SJCRH30 (cell line): ENCODE measurements at places on chromosomes 5 and 9. TPM values are rescaled to one million over a fixed set of nuclear protein-coding genes. Genes with fewer than 3 reads are reported as not detected.

DNA sequence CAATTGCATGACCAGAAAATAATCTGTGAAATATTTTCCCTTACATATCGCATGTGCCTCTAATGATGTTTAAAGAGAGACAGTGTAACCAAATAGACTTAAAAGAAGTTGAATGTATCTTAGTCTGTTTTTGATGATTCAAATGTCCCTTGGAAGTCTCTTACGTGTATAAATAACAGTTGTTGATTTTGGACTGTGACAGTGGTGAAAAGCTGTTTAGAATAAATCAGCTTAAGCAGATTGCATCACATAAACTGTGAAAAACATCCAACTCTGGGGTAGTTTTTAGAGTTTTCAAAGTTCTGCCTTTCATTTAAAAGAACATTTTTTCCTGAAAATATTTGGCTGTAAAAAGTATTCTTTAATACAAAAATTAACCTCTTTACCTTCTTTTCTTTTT lies 301.1 kb downstream of the PRR16 start:
- no peak overlapping the region for H3K27ac ChIP-seq
- DNase-seq, result no peak
- no peaks in the 10 kb centered on the region for H3K27me3 ChIP-seq
- H3K36me3 ChIP-seq, result no peaks in the 10 kb centered on the region
- H3K4me3 ChIP-seq, result no peak overlapping the region

GRCh38 chr9:89592963-89593726 lies 11.7 kb upstream of the GADD45G start:
- H3K36me3 ChIP-seq, result no peaks in the 10 kb centered on the region
- H3K4me1 ChIP-seq, result peaks cover 40% of the 10 kb centered on the region
- no peak overlapping the region for H3K4me3 ChIP-seq
- H3K27me3 ChIP-seq, result no peaks in the 10 kb centered on the region
- peak; percentile 96 for DNase-seq

GRCh38 chr5:87302061-87302460 lies 34.4 kb downstream of the RASA1 start:
- H3K4me1 ChIP-seq, result peaks cover 44% of the 10 kb centered on the region
- no peaks in the 10 kb centered on the region for H3K27me3 ChIP-seq
- H3K4me3 ChIP-seq, result no peak overlapping the region
- no peak for DNase-seq
- H3K27ac ChIP-seq, result peak overlapping the region; percentile 93
- peaks cover 23% of the 10 kb centered on the region for H3K36me3 ChIP-seq

DNA sequence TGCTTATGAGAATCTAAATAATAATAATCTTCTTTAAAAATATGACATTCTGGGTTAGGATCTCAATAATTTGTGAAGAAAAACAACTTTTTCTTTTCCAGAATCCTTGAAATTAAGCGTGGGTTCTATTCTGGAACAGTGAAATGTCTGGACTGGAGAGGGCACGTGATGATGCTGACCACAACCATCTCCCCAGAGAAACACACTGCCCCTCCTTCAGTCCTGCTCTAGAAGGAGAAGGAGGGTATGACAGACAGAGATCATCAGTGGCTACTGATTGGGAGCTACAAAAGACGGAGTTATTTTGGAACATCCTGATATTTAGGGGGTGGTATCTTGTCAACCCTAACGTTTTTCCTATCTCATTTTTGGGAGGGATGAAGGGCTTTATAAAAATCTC lies 40.2 kb downstream of the MEF2C start:
- H3K27ac ChIP-seq, result no peak overlapping the region
- H3K36me3 ChIP-seq, result peaks cover 10% of the 10 kb centered on the region
- no peak overlapping the region for H3K4me3 ChIP-seq
- H3K4me1 ChIP-seq, result no peaks in the 10 kb centered on the region
- DNase-seq, result no peak

DNA sequence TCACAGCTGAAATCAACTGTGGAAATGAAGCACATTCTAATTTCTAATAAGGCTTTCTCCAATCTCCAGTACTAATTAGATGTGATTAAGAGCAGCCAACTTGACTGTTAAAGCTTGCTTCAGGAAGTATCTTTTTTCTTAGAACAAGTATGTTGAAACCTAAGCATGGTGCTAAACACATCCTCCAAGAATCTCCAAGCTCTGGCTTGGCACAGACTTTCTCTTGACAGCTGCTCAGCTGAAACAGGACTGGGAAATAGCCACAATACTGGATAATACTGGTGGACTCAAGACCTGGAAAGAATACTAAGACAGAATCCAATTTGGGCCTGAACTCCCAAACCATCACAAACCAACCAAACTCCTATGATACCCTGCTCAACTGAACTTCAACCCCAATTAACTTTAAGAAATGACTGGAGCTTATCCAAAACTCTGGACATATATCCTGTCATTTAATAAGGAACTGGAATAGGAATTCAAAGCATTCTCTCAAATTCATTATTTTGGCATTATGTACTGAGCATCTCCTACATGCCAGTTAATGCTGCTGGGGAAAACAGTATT lies 16.2 kb downstream of the PRKAA1 start:
- no peaks in the 10 kb centered on the region for H3K27me3 ChIP-seq
- no peak overlapping the region for H3K27ac ChIP-seq
- H3K4me1 ChIP-seq, result peaks cover 6% of the 10 kb centered on the region; the same call in 1 of the 2 replicates
- H3K4me3 ChIP-seq, result no peak overlapping the region

- DNase-seq, result no peak
- H3K4me1 ChIP-seq, result peaks cover 4% of the 10 kb centered on the region
- H3K4me3 ChIP-seq, result no peak overlapping the region
- H3K36me3 ChIP-seq, result no peaks in the 10 kb centered on the region
These were observed 47.1 kb downstream of the NACC2 start for GRCh38 chr9:136047775-136048559.

GRCh38 chr5:591746-592145 lies 20.4 kb upstream of the CEP72 start:
- H3K4me3 ChIP-seq, result no peak overlapping the region
- no peaks in the 10 kb centered on the region for H3K36me3 ChIP-seq
- H3K27ac ChIP-seq, result no peak overlapping the region
- no peak for DNase-seq
- H3K27me3 ChIP-seq, result no peaks in the 10 kb centered on the region
- peaks cover 5% of the 10 kb centered on the region for H3K4me1 ChIP-seq

- H3K36me3 ChIP-seq, result no peaks in the 10 kb centered on the region
- peak overlapping the region; percentile 93 for H3K4me3 ChIP-seq
- peak overlapping the region; percentile 85 for H3K27ac ChIP-seq
- H3K27me3 ChIP-seq, result no peaks in the 10 kb centered on the region
- peaks cover 3% of the 10 kb centered on the region; the same call in 1 of the 2 replicates for H3K4me1 ChIP-seq
- DNase-seq, result no peak
These were observed 182 bp downstream of the SCAMP1 start for GRCh38 chr5:78360674-78360923.

GRCh38 chr5:38739011-38739704 lies 106.7 kb upstream of the OSMR start:
- H3K4me1 ChIP-seq, result no peaks in the 10 kb centered on the region
- no peaks in the 10 kb centered on the region for H3K36me3 ChIP-seq
- no peak overlapping the region for H3K27ac ChIP-seq
- H3K4me3 ChIP-seq, result no peak overlapping the region
- H3K27me3 ChIP-seq, result 0 out of 2 replicates have a peak, but pooled peaks cover 3% of the 10 kb centered on the region

DNA sequence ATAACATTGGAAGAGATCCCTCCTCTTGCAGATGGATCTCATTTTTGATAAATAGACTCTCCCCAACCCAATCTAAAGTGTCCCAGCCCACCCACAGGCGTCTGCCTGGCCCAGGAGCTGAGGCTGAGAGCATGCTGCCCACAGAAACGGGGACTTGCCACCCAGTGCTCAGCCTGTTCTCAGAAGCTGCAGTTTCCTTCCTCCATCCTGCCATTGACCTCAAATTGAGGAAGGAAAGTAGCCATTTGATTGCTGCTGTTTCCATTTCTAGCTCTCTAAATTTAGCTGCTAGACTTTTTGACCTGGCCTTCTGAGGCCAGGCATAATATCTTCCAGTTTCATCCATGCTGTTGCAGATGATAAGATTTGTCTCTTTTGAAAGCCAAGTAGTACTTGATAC lies 31.1 kb upstream of the FRMD3 start:
- H3K4me1 ChIP-seq, result no peaks in the 10 kb centered on the region
- H3K27ac ChIP-seq, result no peak overlapping the region
- no peak for DNase-seq
- H3K36me3 ChIP-seq, result no peaks in the 10 kb centered on the region

GRCh38 chr5:2575292-2575691 lies 176.2 kb downstream of the IRX2 start:
- no peak overlapping the region for H3K27ac ChIP-seq
- H3K4me3 ChIP-seq, result no peak overlapping the region
- DNase-seq, result no peak
- H3K27me3 ChIP-seq, result no peaks in the 10 kb centered on the region

GRCh38 chr9:136787690-136788400 lies 3.3 kb upstream of the TMEM141 start:
- peak; percentile 67 for DNase-seq
- H3K27ac ChIP-seq, result no peak overlapping the region
- no peak overlapping the region for H3K4me3 ChIP-seq
- H3K36me3 ChIP-seq, result no peaks in the 10 kb centered on the region

DNA sequence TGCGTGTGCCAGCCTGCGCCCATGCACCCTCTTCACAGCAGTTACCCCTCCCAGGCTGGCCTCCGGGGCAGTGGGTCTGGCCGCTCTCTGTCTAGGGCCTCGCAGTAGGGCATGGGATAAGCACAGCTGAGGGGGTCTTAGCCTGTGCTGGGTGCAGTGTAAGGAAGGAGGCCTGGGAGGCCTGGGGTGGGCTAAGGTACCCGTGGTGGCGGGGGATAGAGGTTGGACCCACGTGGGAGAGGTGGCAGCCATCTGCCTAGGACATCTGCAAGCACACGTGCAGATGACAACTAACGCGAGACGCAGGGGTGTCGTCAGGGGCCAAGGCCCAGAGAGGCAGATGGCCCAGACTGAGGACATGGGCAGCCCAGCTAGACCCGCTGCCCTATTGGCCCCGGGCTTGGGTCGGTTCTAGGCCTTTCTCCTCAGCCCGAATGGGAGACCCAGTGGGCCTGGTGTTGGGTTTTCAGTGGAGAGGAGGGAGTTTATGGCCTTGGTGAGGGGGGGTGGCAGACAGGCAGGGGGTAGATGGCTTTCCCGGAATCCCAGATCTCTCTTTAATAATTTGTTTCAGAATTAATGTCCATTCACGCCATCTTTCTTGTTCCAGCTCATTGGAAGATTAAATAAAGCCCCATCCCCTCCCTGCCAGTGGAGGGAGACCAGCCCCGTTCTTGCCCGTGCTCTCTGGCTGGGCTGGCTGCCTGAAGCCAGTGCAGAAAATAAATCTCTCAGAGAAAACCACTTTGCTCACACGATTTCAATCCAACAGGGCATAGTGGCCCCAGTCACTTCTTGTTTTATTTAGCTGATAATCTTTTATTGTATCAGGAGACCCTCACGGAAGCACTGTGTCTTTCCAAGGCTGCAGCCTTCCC lies 154.2 kb downstream of the GAPVD1 start:
- no peaks in the 10 kb centered on the region for H3K36me3 ChIP-seq
- DNase-seq, result no peak
- no peak overlapping the region for H3K27ac ChIP-seq
- no peak overlapping the region for H3K4me3 ChIP-seq
- H3K4me1 ChIP-seq, result no peaks in the 10 kb centered on the region

DNA sequence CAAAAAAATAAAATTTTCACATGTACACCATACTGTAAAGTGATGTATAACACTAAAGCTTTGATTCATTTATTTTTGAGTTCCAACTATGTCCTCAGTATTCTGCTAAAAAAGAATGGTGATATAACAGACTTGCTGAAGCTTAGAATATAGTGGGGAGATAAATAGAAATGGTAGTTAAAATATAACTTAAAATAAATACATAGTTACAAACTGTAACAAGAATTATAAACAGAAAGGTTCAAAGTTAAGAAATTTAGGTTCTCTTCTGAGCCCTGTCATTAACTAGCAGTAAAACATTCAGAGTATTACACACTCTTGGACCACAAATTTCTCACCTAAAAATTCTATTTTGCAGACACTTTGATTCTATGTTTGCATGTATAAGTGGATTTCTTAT lies 392.1 kb downstream of the ANXA1 start:
- H3K4me1 ChIP-seq, result no peaks in the 10 kb centered on the region
- no peak for DNase-seq
- peaks cover 3% of the 10 kb centered on the region; the same call in 1 of the 2 replicates for H3K27me3 ChIP-seq
- no peaks in the 10 kb centered on the region for H3K36me3 ChIP-seq

DNA sequence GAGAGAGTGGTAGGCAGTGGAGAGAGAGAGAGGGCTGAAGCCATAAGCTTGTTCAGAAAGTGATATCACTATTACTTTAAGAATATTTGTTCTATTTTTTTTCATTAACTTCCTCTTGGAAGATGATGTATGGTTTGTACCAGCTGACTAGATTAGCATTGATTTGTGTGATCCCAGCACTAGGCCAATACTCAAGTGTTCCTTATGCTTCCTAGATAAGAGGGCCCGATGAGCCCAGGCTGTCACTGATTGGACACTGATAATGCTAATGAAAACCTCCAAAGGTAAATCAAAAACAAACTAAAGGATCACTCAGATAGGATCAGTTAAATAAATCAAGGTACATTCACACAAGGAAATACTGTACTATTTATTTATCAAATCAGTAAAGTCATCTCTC lies 52.7 kb upstream of the OTULINL start:
- no peaks in the 10 kb centered on the region for H3K27me3 ChIP-seq
- DNase-seq, result no peak
- H3K27ac ChIP-seq, result no peak overlapping the region
- H3K4me1 ChIP-seq, result no peaks in the 10 kb centered on the region
- H3K4me3 ChIP-seq, result no peak overlapping the region

DNA sequence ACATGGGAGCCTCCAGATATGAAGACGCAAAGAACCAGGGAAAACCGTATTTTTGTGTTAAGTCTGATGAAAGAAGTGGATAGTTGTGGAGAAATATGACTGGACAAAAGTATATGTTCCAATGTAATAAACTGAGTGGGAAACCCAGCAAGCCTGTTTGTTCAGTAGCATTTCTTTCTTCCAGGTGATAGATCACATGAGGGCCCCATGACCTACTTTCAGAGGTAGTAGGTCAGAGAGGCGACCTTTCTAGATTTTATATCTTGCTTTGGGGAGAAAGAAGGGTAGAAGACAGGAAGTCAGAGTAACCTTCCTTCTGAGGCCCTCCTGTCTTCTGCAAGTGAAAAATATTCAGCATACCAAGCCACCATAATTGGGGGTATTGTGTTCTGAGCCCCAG lies 31.5 kb downstream of the CCDC171 start:
- H3K27ac ChIP-seq, result no peak overlapping the region
- no peak overlapping the region for H3K4me3 ChIP-seq
- H3K27me3 ChIP-seq, result no peaks in the 10 kb centered on the region
- no peak for DNase-seq
- H3K4me1 ChIP-seq, result no peaks in the 10 kb centered on the region
- H3K36me3 ChIP-seq, result no peaks in the 10 kb centered on the region

DNA sequence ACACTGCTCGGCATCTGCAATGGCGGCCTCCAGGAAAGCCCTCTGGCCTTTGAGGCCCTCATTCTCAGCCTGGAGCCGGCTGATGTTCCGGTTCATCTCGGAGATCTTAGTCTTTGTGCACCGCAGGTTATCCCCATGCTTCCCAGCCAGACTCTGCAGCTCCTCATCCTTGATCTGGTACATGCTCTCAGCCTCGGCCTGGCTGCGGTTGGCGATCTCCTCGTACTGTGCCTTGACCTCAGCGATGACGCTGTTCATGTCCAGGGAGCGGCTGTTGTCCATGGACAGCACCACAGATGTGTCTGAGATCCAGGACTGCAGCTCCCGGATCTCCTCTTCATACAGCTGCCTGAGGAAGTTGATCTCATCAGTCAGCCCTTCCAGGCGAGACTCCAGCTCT lies 21.9 kb downstream of the CEP120 start:
- peaks cover 13% of the 10 kb centered on the region; the same call in 1 of the 2 replicates for H3K36me3 ChIP-seq
- H3K4me1 ChIP-seq, result no peaks in the 10 kb centered on the region
- no peaks in the 10 kb centered on the region for H3K27me3 ChIP-seq
- no peak for DNase-seq

GRCh38 chr5:91956738-91957137 lies 573.6 kb upstream of the ARRDC3 start:
- DNase-seq, result peak; percentile 71
- H3K36me3 ChIP-seq, result no peaks in the 10 kb centered on the region
- H3K4me1 ChIP-seq, result peaks cover 35% of the 10 kb centered on the region
- no peak overlapping the region for H3K4me3 ChIP-seq

The INSL4 gene
- total RNA-seq, result not detected in 2 replicates

The OLFML2A gene
- 11.8 and 13.4 TPM in 2 replicates for total RNA-seq

The MEGF9 gene
- total RNA-seq, result 10.1 and 12.8 TPM in 2 replicates
